GM12878 (cell line): ENCODE measurements at places on chromosomes 2 and 18. TPM values are rescaled to one million over a fixed set of nuclear protein-coding genes. Genes with fewer than 3 reads are reported as not detected.

The IL1RN gene
- not detected in 2 replicates for total RNA-seq

The TPGS2 gene
- total RNA-seq = 84.4 and 87.1 TPM in 2 replicates

The MARCHF4 gene
- not detected in 2 replicates for total RNA-seq

The ST3GAL5 gene
- 9.7 and 11.4 TPM in 2 replicates for total RNA-seq

The CDCA7 gene
- total RNA-seq = 41.0 and 42.5 TPM in 2 replicates

The PLEKHH2 gene
- total RNA-seq = not detected in 2 replicates

The ASB18 gene
- not detected in 2 replicates for total RNA-seq

The SLC8A1 gene
- 0.11 and 0.21 TPM in 2 replicates for total RNA-seq

The DSG2 gene
- 30.5 and 30.9 TPM in 2 replicates for total RNA-seq

The C2orf76 gene
- total RNA-seq = 13.7 and 14.0 TPM in 2 replicates

The ACTR2 gene
- total RNA-seq = 401 and 407 TPM in 2 replicates

The ANKRD29 gene
- total RNA-seq = 1.4 and 1.7 TPM in 2 replicates

The CHCHD5 gene
- 40.6 and 43.1 TPM in 2 replicates for total RNA-seq

The STK17B gene
- 73.3 and 74.2 TPM in 2 replicates for total RNA-seq

DNA sequence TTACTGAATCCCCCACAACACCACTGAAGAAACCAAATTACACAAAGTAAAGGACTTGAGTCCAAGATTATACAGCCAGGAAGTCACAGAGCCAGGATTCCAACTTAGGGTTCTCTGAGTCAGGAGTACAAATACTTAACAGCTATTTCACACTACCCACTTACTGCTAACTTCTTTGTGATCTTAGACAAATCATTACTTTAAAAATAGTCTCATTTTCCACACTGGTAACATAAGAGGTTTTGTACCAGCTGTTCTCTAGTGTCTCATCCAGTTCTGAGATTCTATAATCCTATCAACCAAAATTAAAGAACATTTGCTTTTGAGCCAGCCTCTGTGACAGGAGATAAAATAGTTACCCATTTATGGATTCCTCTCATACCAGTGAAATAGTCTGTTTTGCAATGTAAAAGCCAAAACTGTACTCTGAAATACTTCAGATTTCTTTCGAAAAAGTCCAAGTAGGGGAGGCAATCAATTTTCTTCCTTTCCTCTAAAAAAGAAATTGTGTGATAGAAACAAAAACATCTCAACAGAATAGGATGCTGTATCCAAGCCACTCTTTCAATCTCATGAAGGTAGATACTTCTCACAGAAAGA lies 157.6 kb downstream of the LRATD1 start:
- DNase-seq = no peak
- no peaks in the 10 kb centered on the region for H3K36me3 ChIP-seq
- no peaks in the 10 kb centered on the region for H3K4me1 ChIP-seq
- H3K27me3 ChIP-seq = no peaks in the 10 kb centered on the region
- H3K27ac ChIP-seq = no peak overlapping the region

- no peak overlapping the region for H3K27ac ChIP-seq
- H3K4me3 ChIP-seq = no peak overlapping the region
- H3K36me3 ChIP-seq = no peaks in the 10 kb centered on the region
- no peaks in the 10 kb centered on the region for H3K4me1 ChIP-seq
- DNase-seq = no peak
- H3K27me3 ChIP-seq = no peaks in the 10 kb centered on the region; the same call in 1 of the 2 replicates
These were observed 88.6 kb downstream of the ZBTB7C start for GRCh38 chr18:48320639-48320945.

DNA sequence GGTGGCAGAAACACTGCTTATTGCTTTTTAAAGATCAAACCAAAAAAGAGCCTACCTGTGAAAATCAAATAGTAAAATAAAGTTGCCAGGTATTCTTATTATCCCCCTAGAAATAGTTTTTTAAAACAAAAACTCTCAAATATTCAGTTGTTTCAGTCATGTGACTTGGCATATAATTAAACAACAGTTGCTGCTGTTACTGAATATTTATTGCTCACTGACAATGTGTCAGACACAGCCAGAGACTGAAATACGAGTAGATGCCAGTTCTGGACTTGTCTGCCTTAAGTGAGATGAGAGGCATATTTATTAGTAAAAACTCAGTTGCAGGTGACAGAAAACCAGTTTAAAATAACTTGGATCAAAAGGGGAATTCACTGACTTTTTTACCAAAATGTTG lies 106.0 kb upstream of the RAB12 start:
- H3K36me3 ChIP-seq = no peaks in the 10 kb centered on the region
- H3K27me3 ChIP-seq = no peaks in the 10 kb centered on the region
- no peak overlapping the region for H3K27ac ChIP-seq

DNA sequence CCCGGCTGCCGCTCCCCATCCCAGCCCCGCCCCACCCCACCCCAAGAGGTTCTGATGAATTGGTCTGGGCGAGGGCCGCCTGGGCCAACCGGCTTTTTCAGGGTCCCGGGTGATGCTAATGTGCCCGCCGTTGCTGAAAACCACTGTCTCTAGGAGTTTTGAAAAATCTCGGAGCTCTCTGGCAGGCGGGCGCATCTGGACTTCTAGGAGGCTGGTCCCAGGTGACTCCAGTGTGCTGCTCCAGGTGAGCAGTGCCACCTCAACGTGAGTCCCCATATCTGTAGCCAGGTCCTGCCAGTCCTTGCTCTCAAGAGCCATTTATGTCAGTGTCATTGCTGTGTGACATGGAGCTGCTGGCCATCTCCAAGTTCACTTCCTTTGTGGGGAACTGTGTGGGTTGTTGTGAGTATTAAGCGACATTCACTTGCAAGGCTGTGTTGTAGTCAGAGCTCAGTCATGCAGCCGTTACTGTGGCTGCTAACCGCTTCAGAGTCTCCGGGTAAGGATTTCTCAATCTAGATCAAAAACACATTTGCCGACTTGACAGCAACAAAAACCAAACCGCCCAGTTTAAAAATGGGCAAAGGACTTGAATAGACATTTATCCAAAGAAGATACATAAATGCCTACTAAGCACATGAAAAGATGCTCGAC lies at the start of gene RFX8:
Gene RFX8 (minus strand): TSS at position 382 of the 654 bp plus-strand sequence. CDS start 8,264 bp downstream, outside the sequence.
- no peak within 1 kb of the TSS for H3K27ac ChIP-seq
- H3K27me3 ChIP-seq = peaks cover 4% of the 10 kb centered on the region
- H3K36me3 ChIP-seq = no peaks in the 10 kb centered on the region
- DNase-seq = no peak
- H3K4me1 ChIP-seq = no peaks in the 10 kb centered on the region
- H3K4me3 ChIP-seq = no peak within 1 kb of the TSS

GRCh38 chr2:1972422-1972821 lies 228.1 kb upstream of the PXDN start:
- no peak overlapping the region for H3K27ac ChIP-seq
- no peak overlapping the region for H3K4me3 ChIP-seq
- DNase-seq = no peak
- no peaks in the 10 kb centered on the region for H3K36me3 ChIP-seq
- H3K4me1 ChIP-seq = no peaks in the 10 kb centered on the region

DNA sequence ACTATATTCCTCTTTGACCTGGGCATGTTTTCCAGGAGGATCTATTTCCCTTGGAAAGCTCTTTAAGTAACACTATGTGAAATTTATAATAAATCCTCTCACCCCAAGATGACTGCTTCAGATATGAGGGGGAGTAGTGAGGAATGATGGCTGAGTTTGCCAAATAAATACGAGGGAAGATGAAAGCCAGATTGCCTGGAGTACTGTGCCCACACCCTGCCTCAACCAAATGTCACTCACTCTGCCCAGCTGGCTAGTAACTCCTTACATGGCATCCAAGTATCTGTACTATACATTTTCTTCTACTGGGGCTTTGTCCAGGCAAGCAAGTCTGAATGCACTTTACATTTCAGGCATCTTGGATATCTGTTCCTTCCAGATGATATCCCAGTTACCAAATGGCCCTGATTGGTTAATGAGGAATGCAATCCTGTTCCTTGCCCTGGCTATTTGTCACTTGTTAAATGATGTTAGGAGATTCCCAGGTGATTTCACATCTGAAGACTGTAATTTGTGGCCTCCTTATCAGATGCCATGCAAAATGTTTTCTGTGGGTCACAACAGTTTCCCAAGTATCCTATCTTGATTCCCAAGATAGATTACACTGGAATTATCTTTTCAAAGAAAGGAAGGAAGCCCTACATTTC lies 191.8 kb downstream of the IKZF2 start:
- no peaks in the 10 kb centered on the region for H3K27me3 ChIP-seq
- H3K36me3 ChIP-seq = no peaks in the 10 kb centered on the region
- H3K4me3 ChIP-seq = no peak overlapping the region
- no peak overlapping the region for H3K27ac ChIP-seq
- DNase-seq = no peak

DNA sequence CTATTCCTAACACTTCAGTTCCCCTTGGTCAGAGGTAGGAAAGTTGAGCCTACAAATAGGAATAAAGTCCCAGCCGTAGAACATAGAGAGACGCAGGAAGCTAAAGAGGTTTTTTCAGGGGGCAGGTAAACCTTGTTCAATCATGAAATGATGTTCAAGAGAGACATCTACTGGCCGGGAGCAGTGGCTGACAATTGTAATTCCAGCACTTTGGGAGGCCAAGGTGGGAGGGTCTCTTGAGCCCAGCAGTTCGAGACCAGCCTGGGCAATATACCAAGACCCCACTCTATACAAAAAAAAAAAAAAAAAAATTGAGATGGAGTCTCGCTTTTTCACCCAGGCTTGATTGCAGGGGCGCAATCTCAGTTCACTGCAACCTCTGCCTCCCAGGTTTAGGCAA lies 66.7 kb upstream of the DNAJC10 start:
- no peaks in the 10 kb centered on the region for H3K4me1 ChIP-seq
- no peaks in the 10 kb centered on the region for H3K36me3 ChIP-seq
- H3K27me3 ChIP-seq = no peaks in the 10 kb centered on the region; the same call in 1 of the 2 replicates
- no peak overlapping the region for H3K4me3 ChIP-seq
- H3K27ac ChIP-seq = no peak overlapping the region
- DNase-seq = no peak

GRCh38 chr2:10654069-10654468 lies 35.7 kb downstream of the NOL10 start:
- no peak overlapping the region for H3K4me3 ChIP-seq
- H3K36me3 ChIP-seq = peaks cover 18% of the 10 kb centered on the region
- DNase-seq = no peak
- no peaks in the 10 kb centered on the region for H3K27me3 ChIP-seq
- no peak overlapping the region for H3K27ac ChIP-seq

GRCh38 chr18:48866028-48866733 lies 84.6 kb downstream of the SMAD7 start:
- H3K4me1 ChIP-seq = peaks cover 29% of the 10 kb centered on the region
- DNase-seq = no peak
- no peak overlapping the region for H3K27ac ChIP-seq

DNA sequence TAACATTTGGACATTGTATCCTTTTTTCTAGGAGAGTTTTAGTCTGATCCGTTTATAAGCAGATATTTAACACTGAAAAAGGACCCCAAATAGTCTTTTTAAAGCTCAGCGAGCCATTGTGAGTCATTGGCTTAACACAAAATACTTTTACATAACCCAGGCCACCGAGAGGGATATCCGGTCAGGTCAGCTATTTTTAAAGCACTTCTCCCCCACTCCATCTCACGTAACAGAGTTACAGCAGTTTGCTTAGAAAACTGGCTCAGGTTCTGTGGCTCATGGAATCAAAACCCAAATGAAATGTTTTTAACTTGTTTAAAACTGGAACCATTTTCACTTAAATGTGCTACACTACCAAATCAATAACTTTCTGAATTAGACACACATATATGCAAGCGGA lies 23.9 kb downstream of the COL4A3 start:
- peak overlapping the region; percentile 45 for H3K27ac ChIP-seq
- H3K27me3 ChIP-seq = no peaks in the 10 kb centered on the region; the same call in 1 of the 2 replicates
- H3K4me3 ChIP-seq = no peak overlapping the region
- DNase-seq = no peak
- H3K36me3 ChIP-seq = no peaks in the 10 kb centered on the region
- no peaks in the 10 kb centered on the region for H3K4me1 ChIP-seq

GRCh38 chr2:217660423-217660822 lies 342.4 kb downstream of the TNS1 start:
- H3K27ac ChIP-seq = no peak overlapping the region
- peaks cover 5% of the 10 kb centered on the region; the same call in 1 of the 2 replicates for H3K27me3 ChIP-seq
- DNase-seq = no peak
- H3K4me1 ChIP-seq = no peaks in the 10 kb centered on the region
- no peak overlapping the region for H3K4me3 ChIP-seq

GRCh38 chr2:102235491-102235890 lies 48.7 kb downstream of the IL1RL2 start:
- no peak overlapping the region for H3K27ac ChIP-seq
- no peak for DNase-seq
- H3K27me3 ChIP-seq = no peaks in the 10 kb centered on the region
- H3K4me3 ChIP-seq = no peak overlapping the region
- no peaks in the 10 kb centered on the region for H3K36me3 ChIP-seq
- peaks cover 10% of the 10 kb centered on the region; the same call in 1 of the 2 replicates for H3K4me1 ChIP-seq

DNA sequence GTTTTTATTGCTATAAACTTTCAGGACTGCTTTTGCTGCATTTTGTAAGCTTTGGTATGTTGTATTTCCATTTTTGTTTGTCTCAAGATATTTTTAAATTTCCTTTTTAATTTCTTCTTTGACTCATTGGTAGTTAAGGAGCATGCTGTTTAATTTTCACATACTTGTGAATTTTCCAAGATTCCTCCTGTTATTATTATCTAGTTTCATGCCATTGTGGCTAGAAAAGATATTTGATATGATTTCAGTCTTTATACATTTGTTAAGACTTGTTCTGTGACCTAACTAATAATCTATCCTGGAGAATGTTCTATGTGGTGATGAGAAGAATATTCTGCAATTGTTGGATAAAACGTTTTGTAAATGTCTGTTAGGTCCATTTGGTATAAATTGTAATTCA lies 62.1 kb downstream of the NUP35 start:
- no peak for DNase-seq
- H3K4me3 ChIP-seq = no peak overlapping the region
- H3K36me3 ChIP-seq = peaks cover 2% of the 10 kb centered on the region
- H3K27me3 ChIP-seq = no peaks in the 10 kb centered on the region

- H3K4me1 ChIP-seq = no peaks in the 10 kb centered on the region
- no peak overlapping the region for H3K27ac ChIP-seq
- no peak for DNase-seq
- no peak overlapping the region for H3K4me3 ChIP-seq
- H3K36me3 ChIP-seq = no peaks in the 10 kb centered on the region
These were observed 102.1 kb upstream of the CDCA7 start for GRCh38 chr2:173252581-173252980.

DNA sequence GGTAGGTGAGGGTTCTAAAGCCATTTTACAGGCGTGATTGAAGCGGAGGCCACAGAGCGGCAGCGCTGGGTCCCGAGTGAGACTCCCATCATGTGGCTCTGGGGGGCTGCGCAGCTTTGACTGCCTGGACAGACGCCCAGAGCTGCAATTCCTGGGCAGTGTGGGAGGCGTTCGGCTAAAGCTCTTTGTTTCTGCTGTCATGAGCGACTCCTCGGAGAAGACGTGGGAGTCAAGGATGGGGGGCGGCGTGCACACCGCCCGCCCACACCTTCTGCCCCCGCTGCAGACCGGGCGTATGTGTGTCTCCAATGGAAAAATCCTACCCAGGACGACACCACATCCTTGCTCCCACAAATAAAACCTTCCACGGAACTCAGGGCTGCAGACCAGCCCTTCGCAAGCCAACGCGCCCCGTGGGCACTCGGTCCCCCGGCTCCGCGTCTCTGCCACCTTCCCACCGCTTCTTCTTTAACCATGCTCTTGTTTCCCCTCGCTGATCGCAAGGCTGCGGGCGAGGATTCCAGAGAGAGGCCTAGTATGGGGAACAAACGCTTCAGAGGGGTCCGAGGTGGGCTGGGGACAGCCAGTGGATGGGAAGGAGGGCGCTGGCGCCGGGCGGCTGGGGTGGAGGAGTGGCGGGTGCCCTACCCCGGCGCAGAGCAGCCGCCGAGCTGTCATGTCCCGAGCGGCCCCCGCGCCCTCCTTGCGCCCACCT lies 680 bp upstream of the LBH start:
- peaks cover 48% of the 10 kb centered on the region for H3K4me1 ChIP-seq
- H3K27ac ChIP-seq = no peak overlapping the region
- no peak for DNase-seq
- no peaks in the 10 kb centered on the region for H3K36me3 ChIP-seq

- no peaks in the 10 kb centered on the region for H3K4me1 ChIP-seq
- H3K36me3 ChIP-seq = no peaks in the 10 kb centered on the region
- no peak overlapping the region for H3K4me3 ChIP-seq
- H3K27me3 ChIP-seq = no peaks in the 10 kb centered on the region; the same call in 1 of the 2 replicates
- no peak overlapping the region for H3K27ac ChIP-seq
These were observed 19.3 kb downstream of the UPP2 start for GRCh38 chr2:158120664-158121641.
